ENCODE measurements at places on chromosomes 11 and 22.
A peak's percentile ranks its signal among the peaks of the same experiment; 100 is the strongest.

GRCh38 chr22:30408388-30409102 lies 11.7 kb downstream of the SEC14L2 start:
- DNase-seq = no peak

GRCh38 chr11:125950178-125950490 lies 4.3 kb downstream of the VSIG10L2 start:
- DNase-seq = no peak

- DNase-seq = no peak
Observed at GRCh38 chr11:48001438-48002021, 21.2 kb downstream of the PTPRJ start.

DNA sequence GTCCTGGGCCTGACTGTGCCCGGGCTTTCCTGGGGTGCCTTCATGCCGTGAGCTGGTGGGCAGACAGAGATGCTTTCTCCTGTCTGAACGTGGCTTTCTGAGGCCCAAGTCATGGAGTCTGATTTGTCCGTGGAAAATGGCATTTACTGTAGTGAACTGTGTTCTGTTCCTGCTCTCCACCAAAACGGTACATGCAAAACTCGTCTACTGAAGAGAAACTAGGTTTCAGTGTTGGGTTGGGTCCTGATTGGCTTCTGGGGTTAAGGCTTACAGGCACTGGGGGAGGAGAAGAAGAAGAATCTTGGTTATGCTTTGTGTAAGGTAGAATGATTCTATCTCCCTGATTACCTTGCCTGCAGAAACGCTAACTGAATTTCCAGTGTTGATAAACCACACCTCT lies 541.7 kb downstream of the NTM start:
- DNase-seq = no peak

DNA sequence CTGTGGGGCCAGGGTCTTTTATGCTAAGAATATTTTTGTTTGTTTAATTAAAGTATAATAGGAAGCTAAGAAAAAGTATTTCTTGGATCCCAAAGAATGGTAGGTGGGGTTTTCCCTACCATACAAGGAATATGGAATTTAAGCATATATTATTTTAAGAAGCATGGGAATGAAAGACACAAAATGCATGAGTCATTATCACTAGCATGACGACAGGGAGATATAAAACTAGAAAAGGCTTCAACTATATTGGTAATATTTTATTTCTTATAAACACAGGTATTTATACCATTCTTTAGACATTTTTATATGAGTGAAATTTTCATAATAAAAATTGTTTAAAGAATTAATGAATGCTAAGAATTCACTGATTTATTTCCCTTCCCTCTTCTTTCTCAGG lies 39.3 kb upstream of the SOX6 start:
- DNase-seq = no peak

DNA sequence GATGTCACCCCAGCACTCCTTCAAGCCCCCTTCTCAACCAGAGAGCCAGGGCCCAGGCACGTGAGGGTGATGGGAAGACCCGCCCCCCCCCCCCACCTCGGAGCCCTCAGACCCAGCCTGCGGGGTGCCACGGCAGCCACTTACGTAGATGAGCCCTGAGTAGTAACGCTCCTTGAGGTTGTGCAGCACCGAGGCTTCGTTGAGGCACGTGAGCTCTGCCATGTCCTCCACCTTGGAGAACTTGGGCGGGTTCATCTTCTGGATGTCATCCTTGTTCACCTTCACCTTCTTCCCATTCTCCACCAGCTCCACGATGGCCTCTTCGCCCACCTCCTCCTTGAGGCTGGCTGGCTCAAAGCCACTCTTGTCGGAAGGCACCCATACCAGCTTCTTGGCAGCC lies 39.0 kb downstream of the MYH9 start:
- DNase-seq = no peak

- DNase-seq = peak; percentile 77
Observed at GRCh38 chr22:28442264-28442710, 237.4 kb downstream of the TTC28 start.

GRCh38 chr11:114281388-114281956 lies 14.7 kb upstream of the NNMT start:
- no peak for DNase-seq

DNA sequence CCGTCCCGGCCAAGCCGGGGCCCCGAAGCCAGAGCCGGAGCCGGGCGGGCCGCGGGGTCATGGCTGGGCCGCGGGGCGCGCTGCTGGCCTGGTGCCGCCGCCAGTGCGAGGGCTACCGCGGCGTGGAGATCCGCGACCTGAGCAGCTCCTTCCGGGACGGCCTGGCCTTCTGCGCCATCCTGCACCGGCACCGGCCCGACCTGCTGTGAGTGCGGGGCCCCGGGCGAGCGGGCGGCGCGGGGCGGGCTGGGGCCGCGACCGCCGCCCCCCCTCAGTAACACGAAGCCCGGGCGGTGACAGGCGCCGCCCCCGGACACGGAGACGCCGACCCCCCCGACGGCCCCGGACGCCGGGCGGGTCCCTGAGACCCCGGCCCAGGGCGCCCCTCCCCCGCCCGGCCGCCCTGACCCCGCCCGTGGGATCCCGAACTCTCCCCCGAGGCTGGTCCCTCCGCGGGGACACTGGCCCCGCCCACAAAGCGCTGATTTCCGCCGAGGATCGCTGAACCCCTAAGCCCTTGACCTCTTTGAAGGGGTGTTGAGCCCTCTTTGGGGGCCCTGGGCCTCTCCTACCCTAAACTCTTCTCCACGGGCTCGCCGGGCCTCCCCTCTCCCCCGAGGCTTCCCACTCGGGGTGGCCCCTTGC lies 389 bp downstream of the MICALL1 start:
- no peak for DNase-seq

DNA sequence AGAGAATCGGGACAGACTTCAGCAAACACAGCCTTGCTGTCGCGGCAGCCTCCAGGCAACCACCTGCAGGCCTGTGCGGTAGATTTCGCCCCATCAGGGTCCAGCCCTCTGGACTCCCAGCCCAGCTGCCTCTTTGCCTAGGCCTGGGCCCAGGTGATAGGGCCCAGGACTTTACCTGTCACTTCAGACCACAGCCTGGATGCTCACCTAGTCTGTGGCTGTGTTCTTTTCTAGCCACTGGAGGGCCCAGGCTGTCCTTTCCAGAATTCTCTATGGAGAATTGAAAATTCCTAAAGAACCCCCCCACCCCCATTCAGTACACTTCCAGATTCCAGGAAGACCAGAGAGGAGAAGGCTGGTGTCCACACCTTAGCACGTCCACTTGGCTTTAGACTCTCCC lies 30.6 kb upstream of the RAB1B start:
- DNase-seq = no peak

- DNase-seq = no peak
Observed at GRCh38 chr22:37855462-37855861, 6.2 kb downstream of the EIF3L start.

DNA sequence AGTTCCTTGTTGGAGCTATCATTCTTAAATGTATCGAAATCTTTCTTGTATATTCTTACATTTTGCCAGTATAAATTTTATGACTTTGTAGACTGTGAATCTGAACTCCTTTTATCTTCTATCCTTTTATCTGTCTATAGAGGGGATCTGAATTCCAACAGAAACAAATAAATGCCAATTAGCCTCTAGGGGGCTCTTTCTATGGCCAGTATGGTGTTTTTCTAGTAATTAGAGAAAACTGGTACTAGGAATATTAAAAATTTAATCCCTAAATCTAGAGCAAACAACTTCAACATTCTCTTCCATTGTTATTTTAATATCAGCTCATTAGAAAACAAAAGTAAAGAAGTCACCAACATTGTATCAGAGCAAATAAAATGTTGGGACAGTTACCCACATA lies 21.5 kb upstream of the CAT start:
- no peak for DNase-seq

- no peak for DNase-seq
Observed at GRCh38 chr11:10926801-10927211, 69.0 kb upstream of the ZBED5 start.

GRCh38 chr11:117923773-117924172 lies 5.4 kb downstream of the TMPRSS13 start:
- DNase-seq = no peak

DNA sequence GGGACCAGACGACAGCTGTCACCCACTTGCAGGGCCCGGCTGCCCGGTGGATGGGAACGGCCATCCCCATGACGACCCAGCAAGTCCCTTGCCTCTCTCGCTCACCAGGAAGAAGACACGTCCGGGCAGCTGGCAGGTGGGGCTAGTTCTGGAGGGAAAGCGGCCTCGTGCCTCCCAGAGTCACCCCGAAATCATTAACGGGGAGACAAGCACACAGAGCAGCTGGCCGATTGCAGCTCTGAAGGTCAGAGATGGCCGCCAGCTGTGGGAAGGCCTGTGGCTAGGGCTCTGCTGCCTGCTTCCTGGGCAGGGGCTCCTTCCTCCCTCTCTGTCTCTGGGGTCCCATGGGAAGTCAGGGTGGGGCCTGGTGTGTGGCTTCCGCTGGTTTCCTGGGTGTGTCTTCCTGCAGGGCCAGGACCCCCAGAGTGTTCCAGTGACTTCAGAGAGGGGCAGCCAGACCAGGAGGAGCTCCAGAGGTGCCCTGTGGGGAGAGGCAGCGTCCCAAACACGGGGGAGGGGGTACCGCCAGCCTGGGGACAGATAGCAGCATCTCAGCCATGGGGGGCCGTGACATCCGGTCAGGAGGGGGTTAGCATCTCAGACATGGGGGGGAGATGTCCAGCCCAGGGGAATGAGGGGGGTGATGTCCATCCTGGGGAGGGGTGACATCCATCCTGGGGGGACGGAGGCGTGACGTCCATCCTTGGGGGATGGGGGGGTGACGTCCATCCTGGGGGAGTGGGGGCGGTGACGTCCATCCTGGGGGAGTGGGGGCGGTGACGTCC lies 114.9 kb downstream of the KCNQ1 start:
- no peak for DNase-seq

DNA sequence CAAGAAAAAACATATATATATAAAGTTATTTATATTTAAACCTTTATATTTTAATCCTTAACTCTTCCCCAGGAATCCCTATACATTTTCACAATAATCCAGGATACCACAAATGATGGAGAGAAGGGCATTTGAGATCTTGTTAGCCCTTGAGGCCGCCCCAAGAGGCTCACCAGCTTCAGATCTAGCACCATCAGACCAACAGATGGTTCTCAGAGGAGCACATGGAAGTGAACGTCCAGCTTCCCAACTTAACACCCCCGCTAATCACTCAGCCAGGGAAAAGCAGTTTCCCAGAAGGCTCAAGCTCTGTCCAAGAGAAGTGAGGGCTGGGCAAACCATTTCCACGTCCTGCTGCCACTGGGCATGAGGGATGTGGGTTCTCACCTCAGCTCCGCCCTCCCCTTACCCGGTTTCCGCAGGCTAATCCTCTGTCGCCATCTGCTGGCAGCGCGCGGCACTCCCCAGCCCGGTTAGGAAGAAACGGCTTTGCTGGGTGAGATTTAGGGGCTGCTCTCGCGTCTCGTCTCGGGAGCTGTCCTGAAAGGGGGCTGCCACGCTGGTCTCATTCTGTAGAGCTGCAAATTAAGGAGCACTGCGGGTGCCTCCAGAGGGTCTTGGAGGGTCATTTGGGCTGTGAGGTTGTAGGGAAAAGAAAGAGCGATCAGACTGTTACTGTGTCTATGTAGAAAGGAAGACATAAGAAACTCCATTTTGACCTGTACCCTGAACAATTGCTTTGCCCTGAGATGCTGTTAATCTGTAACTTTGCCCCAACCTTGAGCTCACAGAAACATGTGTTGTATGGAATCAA lies 6.8 kb upstream of the FAM111A start:
- peak; percentile 76 for DNase-seq

GRCh38 chr22:38730411-38730871 lies 24.7 kb downstream of the GTPBP1 start:
- DNase-seq = no peak

DNA sequence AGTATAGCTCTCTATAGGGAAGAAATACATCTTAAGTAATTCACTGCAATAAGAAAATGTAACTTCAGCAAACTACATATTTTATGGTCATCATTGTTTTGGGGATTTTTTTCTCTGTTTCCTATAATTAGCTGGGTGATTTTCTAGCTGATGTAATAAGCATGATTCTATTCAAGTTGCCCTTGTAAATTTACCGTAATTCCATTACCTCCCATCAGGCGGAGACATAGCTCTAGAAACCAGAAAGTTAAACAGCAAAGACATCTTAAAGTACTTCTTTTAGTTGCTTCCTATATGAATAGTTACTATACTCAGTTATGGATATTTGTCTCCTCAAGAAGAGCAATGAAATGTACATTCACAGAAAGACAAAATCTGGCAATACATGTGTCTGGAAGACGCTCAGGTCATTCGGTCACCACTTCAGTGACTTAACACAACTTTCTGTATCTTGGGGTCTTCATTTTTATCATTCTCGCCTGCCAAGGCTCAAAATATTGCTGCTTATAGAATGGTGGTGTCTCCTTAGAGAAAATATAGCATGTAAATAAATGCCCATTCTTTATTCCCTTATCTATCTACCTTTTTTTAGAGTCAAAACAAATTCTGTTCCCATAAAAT lies 239.9 kb upstream of the ZC3H12C start:
- peak; percentile 60 for DNase-seq

DNA sequence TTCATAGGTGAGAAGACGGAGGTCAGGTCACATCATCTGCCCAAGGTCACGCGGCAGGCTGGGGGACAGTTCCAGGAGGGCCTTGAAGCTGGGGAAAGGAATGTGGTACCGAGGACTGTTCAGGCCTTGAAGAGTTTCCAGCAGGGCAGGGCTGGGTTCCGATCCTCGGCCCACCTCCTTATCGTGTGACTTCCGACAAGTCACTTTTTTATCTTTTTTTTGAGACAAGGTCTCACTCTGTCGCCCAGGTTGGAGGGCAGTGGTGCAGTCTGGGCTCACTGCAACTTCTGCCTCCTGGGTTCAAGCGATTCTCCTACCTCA lies 623 bp downstream of the NDUFS8 start:
- no peak for DNase-seq

DNA sequence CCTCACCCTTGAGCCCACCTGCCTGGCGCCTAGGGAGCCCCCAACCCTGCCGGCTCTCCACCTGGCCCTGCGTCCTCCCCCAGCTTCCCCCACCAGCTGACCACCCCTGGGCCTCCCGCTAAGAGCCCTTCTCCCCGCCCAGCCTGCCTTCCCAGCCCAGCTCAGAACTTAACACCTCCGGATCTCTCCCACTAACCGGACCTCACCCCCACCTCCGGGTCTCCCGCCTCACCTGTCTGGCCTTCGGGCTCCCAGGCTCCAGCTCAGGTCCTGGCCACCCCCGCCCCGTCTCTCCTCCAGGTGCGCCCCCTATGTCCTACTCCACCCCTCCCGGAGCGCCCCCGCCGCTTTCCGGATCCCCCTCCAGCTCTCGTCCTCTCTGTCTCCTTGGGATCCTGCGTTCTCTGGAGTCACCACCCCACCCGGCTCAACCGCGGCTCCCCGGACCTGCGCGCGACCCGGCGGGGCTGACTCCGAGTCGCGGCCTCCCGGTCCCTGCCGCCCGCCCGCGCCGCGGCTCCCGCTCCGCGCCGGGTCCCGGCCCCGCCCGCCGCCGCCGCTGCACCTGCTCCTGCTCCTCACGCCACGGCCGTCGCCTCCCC lies at the start of gene KCNJ11:
Gene KCNJ11 (minus strand): TSS at position 51 of the 602 bp plus-strand sequence. CDS start 568 bp downstream, outside the sequence.
- no peak for DNase-seq

DNA sequence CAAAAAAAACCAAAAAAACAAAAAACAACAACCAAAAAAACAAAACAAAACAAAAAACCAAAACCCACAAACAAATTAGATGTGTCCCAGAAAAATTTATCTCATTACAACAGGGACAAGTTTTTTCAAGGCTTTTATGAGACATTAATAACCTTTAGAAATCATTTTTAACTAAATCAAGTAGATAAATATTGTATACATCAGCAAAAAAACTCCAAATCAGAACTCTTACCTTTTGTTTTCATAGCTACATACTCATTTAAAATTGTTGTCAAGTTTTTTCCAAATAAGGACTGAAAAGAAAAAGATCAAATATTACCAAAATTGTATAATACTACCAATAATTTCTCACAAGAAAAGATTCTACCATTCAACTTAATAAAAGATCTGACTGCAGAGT lies 28.7 kb downstream of the NPAT start:
- no peak for DNase-seq

GRCh38 chr22:33920927-33921524 lies 750 bp upstream of the LARGE1 start:
- DNase-seq = peak; percentile 59
